ENCODE measurements at places on chromosomes 6 and 20.

DNA sequence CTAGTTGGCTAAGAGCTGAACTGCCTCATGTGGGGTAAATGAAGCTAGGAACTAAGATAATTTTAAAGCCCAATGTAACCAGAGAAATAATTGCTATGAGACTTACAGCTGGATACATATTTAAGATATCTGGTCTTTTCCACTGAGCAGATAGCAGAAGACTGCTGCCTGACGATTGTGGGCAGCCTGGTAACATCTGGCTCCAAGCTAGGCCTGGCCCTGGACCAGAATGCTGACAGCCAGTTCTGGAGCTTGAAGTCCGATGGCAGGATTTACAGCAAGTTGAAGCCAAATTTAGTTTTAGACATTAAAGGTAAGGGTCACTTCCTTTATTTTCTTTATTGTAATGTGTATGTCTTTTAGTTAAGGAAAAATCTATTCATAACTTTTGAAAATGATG, 65.7 kb downstream of the RTN4IP1 start:
- DNase-seq = no peak
- peaks cover 1% of the 10 kb centered on the region for H3K4me1 ChIP-seq
- no peak overlapping the region for H3K27ac ChIP-seq
- H3K27me3 ChIP-seq = no peaks in the 10 kb centered on the region

DNA sequence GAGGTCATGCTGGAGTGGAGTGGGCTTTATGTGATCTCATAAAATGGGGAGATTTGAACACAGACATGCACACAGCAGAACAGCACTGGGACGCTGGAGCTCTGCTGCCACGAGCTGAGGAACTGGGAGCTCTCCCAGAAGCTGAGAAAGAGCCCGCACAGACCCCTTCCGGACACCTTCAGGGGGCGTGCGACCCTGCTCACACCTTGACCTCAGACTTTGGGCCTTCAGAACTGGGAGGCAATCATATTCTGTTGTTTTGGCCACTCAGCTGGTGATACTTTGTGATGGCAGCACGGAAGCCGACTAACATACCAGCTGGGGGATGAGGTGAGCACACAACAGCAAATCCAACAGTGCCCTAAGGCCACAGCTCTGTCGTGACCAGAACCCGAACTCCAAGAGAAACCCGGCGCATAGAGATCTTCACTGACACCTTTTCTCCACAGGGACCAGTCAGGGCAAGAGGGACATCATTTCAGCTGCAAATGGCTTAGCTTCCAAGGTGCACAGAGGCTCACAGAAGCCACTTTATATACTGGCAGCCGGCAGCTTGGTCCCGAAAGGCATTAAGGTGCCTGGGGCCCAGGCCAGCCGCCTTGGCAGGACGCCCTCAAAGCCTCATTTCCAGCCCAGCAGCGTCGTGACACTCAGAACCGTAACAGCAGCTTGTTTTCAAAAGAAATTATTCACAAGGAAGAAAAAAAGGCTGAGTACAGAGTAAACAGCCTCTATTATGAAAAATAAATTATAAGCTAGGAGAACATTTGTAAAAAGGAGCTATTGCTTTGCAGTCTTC, 89.3 kb downstream of the RNASET2 start:
- peaks cover 3% of the 10 kb centered on the region for H3K27me3 ChIP-seq
- peaks cover under 1% of the 10 kb centered on the region for H3K4me1 ChIP-seq
- no peaks in the 10 kb centered on the region for H3K36me3 ChIP-seq
- H3K27ac ChIP-seq = no peak overlapping the region
- no peak for DNase-seq

DNA sequence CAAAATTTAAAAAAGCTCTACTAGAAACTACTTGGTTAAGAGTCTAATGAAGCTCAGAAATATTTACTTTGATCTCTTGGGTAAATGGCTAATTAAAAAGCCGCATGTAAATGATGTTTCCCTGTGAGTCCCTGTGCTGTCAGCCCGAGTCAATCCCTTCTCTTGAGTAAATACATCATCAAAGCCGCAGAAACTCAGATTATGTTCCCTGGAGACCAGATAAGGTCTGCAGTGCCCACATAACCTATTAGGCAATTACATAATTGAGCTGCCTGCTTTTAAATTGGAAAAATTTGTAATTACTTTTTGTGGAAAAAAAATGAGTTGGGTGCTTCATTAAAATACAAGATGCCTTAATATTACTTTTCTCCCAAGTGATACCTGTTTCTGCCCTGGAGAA, 83.1 kb downstream of the KIZ start:
- H3K36me3 ChIP-seq = peaks cover 62% of the 10 kb centered on the region
- H3K4me1 ChIP-seq = no peaks in the 10 kb centered on the region
- H3K27ac ChIP-seq = no peak overlapping the region
- DNase-seq = no peak
- H3K4me3 ChIP-seq = no peak overlapping the region

GRCh38 chr20:20699144-20699543, 13.3 kb downstream of the RALGAPA2 start:
- H3K27me3 ChIP-seq = no peaks in the 10 kb centered on the region
- DNase-seq = no peak
- no peak overlapping the region for H3K27ac ChIP-seq
- H3K4me3 ChIP-seq = no peak overlapping the region
- no peaks in the 10 kb centered on the region for H3K36me3 ChIP-seq
- peaks cover 40% of the 10 kb centered on the region for H3K4me1 ChIP-seq

DNA sequence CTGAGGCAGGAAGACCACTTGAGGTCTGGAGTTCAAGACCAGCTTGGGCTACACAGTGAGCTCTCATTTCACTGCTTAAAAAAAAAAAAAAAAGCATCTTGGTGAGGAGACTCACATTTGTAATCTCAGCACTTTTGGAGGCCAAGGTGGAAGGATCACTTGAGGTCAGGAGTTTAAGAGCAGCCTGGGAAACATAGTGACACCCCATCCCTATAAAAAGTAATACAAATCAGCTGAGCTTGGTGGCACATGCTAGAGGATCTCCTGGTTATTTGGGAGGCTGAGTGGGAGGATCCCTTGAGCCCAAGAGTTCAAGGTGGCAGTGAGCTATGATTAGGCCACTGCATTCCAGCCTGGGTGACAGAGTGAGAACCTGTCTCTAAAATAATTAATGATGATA, 29.4 kb upstream of the SYNCRIP start:
- no peaks in the 10 kb centered on the region for H3K27me3 ChIP-seq
- peaks cover 6% of the 10 kb centered on the region for H3K36me3 ChIP-seq
- no peak overlapping the region for H3K4me3 ChIP-seq

GRCh38 chr6:106446983-106447382, 86.5 kb downstream of the CRYBG1 start:
- H3K4me1 ChIP-seq = peaks cover 16% of the 10 kb centered on the region
- H3K27me3 ChIP-seq = peaks cover 6% of the 10 kb centered on the region
- DNase-seq = no peak
- no peak overlapping the region for H3K4me3 ChIP-seq
- peak overlapping the region; percentile 37 for H3K27ac ChIP-seq

- H3K27ac ChIP-seq = peak overlapping the region; percentile 75
- H3K4me1 ChIP-seq = peaks cover 4% of the 10 kb centered on the region
- peaks cover 20% of the 10 kb centered on the region for H3K27me3 ChIP-seq
- no peak for DNase-seq
Measured at GRCh38 chr20:38173237-38174156, 8.4 kb upstream of the TGM2 start.

DNA sequence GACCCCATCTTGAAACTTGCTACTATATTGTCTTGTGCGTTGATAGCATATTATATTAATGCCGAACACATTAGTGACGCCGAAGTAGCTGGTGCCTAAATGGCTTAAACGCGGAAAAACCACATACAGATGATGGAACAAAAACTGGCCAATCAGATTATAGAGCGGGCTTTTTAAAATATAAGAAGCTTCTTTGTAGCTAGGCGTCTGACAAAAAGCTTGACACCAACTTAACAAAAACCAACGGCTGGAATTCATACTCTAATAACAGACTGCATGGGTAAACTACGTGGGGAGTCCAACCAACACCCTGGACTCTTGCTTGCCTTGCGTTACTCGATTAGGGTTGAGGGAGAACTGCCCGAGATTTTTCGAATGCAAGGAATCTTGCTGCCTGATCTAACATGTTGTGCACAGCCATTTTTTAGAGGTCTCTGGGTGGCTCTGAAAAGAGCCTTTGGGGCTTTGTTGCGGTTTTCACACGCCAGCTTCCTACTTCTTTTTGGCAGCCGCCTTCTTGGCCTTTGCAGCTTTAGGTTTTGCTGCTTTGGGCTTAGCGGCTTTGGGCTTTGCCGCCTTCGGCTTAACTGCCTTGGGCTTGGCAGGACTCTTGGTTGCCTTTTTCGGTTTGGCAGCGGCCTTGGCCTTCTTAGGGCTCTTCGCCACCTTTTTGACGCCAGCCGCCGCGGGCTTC, 45.7 kb downstream of the OR2B2 start:
- H3K27ac ChIP-seq = peak overlapping the region; percentile 96
- H3K4me1 ChIP-seq = peaks cover 18% of the 10 kb centered on the region
- H3K27me3 ChIP-seq = no peaks in the 10 kb centered on the region
- H3K36me3 ChIP-seq = no peaks in the 10 kb centered on the region
- DNase-seq = peak; percentile 47
- H3K4me3 ChIP-seq = peak overlapping the region; percentile 99

GRCh38 chr6:56073761-56074160, 173.6 kb downstream of the COL21A1 start:
- no peak overlapping the region for H3K27ac ChIP-seq
- no peaks in the 10 kb centered on the region for H3K27me3 ChIP-seq
- H3K36me3 ChIP-seq = no peaks in the 10 kb centered on the region
- no peak overlapping the region for H3K4me3 ChIP-seq
- DNase-seq = no peak

- no peak for DNase-seq
- peaks cover 19% of the 10 kb centered on the region for H3K27me3 ChIP-seq
- no peaks in the 10 kb centered on the region for H3K36me3 ChIP-seq
- no peaks in the 10 kb centered on the region for H3K4me1 ChIP-seq
- no peak overlapping the region for H3K4me3 ChIP-seq
Measured at GRCh38 chr6:40359808-40360207, 227.4 kb downstream of the LRFN2 start.

DNA sequence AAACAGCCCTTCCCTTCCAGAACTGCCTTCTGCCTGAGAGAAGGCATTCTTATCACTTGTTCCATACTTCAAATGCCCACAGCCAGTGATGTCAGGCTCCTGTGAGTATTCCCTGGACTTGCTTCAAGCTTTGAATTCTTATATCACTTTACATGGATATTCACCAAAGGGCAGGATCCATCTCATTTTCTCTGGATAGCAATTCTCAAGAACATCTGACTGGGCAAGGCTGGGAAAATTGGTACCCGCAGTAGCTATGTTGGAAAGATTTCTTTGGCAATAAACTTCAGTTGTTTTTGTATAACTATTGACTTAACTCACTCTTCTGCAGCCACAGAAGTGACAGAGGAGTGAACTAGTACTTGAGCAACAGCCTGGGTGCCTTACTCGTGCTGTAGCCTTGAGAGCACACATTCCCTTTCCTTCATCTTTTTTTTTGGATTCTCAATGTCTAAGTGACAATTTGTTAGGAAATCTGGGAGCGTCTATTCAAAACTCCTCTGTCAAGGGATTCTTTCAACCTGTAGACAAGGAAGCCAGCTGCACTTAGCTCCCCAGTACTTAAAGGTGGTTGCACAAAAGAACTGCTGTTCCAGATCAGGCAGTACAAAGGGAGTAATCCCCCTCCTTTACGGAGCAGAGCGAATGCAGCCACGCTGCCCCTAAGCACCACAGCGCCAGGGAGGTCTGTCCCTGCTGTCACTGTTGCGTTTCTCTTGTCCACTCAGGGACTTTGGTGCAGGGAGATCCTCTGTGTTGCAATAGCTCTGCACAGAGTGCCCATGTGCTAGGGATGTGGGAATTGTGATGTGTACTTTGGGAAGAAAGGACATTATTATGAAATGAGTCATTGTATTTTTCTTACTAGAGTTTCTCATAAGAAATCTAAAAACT, 69.6 kb downstream of the JAG1 start:
- H3K36me3 ChIP-seq = peaks cover 68% of the 10 kb centered on the region
- no peak overlapping the region for H3K4me3 ChIP-seq
- no peaks in the 10 kb centered on the region for H3K27me3 ChIP-seq
- DNase-seq = no peak
- no peak overlapping the region for H3K27ac ChIP-seq

DNA sequence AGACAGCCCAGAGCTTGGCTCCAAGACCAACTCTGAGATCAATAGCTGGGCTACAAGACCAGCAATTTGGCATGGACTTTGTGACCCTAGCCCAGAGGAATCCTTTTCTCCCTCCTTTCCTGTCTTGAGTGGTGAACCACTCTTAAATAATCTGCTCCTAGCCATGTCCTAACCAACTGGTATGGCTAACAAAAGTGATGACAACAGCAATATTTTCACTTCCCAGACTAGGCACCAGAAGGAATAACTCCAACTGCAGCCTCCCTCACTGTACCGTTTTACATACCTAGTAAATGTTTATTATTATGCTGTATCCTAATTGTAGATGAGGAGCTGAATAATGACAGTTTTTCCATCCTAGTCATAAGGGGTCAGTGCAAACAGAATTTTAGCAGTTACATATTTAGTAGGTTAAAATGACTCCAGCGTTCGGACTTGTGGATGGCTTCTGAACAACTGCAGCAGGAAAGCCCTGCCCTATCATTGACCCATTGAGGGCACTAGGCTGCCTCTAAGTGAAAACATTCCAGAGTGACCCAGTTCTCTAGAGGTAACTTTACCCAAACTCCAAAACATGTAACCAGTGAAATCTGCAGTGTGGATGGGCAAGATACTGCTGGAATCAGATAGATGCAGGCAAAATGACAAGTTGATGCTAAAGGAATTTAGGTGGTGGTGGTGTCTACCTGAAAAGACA, 77.1 kb downstream of the SH3BGRL2 start:
- no peak overlapping the region for H3K4me3 ChIP-seq
- H3K27ac ChIP-seq = no peak overlapping the region
- H3K4me1 ChIP-seq = peaks cover 15% of the 10 kb centered on the region
- H3K27me3 ChIP-seq = no peaks in the 10 kb centered on the region
- DNase-seq = no peak

- no peaks in the 10 kb centered on the region for H3K36me3 ChIP-seq
- H3K4me1 ChIP-seq = no peaks in the 10 kb centered on the region
- H3K27ac ChIP-seq = no peak overlapping the region
- no peaks in the 10 kb centered on the region for H3K27me3 ChIP-seq
Measured at GRCh38 chr6:101776919-101777350, 383.4 kb downstream of the GRIK2 start.

GRCh38 chr6:157025437-157025836, 248.3 kb downstream of the ARID1B start:
- peaks cover 58% of the 10 kb centered on the region for H3K4me1 ChIP-seq
- no peak for DNase-seq
- H3K36me3 ChIP-seq = no peaks in the 10 kb centered on the region
- H3K27ac ChIP-seq = no peak overlapping the region

GRCh38 chr6:26271668-26272024, 93.4 kb upstream of the BTN3A2 start:
- no peak overlapping the region for H3K27ac ChIP-seq
- DNase-seq = no peak
- no peak overlapping the region for H3K4me3 ChIP-seq
- H3K36me3 ChIP-seq = no peaks in the 10 kb centered on the region

DNA sequence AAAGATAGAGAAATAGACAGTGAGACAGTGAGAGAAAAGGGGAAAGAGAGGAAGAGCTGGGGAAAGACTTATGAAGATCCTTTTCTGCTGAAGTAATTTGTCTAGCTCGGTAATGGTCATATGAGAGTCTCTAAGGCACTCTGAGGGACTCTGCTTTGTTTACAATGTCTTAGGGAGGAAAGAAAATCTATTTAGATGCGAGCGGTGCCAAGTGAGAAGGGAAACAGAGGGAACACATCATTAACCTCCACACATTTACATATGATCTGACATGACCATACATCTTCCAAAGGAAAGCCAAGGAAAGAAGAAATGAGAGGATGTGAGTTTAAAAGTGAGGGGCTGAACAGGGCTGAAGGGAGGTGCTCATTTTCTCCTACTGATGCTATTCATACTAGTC, 862.3 kb upstream of the CITED2 start:
- H3K4me3 ChIP-seq = no peak overlapping the region
- H3K27me3 ChIP-seq = no peaks in the 10 kb centered on the region
- H3K27ac ChIP-seq = no peak overlapping the region
- no peak for DNase-seq
- no peaks in the 10 kb centered on the region for H3K36me3 ChIP-seq
